Stimulated activated CD4-positive, alpha-beta T cell treated with anti-CD3 and anti-CD28 coated beads, Interleukin-2, amount 100 ng/mL, for 48 hours (primary cell): ENCODE measurements at places on chromosomes 2 and 18.

DNA sequence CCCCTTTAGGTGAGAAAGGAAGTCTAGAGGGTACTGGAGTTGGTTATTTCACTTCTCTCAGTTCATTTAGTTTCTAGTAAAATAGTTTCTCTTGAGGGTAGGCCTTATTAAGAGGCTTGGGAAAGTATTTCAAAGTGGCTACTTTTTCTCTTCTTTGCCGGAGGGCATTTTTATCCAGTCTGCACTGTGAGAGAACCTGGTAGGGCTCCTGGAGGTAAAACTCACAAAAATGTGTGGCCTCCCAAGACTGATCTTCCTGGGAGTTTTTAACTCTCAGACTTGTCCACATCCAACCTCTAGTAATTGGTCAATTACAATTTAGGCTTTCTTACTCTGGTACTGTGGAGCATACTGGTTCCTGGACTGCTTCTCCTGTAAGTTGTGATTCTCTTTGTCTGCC is 28.0 kb downstream of the EHBP1 start:
- no peak for DNase-seq

- DNase-seq: no peak
Observed at GRCh38 chr2:37829202-37829601, 95.9 kb upstream of the RMDN2 start.

GRCh38 chr2:156753766-156754165 is 317.6 kb downstream of the GPD2 start:
- DNase-seq: no peak

GRCh38 chr2:159468257-159468656 is 148.1 kb downstream of the BAZ2B start:
- no peak for DNase-seq

GRCh38 chr2:128195435-128195984 is 104.5 kb downstream of the UGGT1 start:
- no peak for DNase-seq
